ENCODE measurements at places on chromosomes 5 and 9.

GRCh38 chr9:75001719-75002421 lies 26.2 kb downstream of the CARNMT1 start:
- DNase-seq, result no peak

DNA sequence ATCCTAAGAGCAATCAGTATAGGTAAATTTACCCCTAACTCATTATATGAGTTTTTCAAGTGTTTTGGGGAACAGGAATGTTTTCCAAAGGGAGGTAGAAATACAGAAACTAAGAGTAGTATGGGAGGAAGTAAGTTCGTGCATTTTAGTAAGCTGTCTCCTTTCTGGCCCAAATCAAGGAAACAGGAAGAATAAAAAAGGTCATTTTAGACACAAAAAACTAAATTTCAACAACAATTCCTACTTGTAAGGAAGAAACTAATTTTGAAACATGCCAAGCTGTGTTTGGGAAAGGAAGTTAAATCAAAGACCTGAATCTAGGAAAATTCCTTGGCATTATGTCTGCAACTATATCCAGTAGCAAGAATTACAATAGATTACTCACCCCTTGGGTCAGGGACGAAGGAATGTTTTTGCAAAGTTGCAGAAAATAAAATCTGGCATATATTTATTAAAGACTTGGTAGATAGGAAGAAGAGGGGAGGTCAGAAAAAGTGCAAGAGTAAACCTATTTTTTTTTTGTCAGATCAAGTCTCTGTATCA lies 6.5 kb upstream of the RPS6 start:
- no peak for DNase-seq

- DNase-seq, result no peak
These were observed 4.2 kb upstream of the NRARP start for GRCh38 chr9:137306066-137306849.

- DNase-seq, result no peak
These were observed 428.4 kb downstream of the KDM4C start for GRCh38 chr9:7186175-7186574.
